Activated CD8-positive, alpha-beta T cell treated with anti-CD3 and anti-CD28 coated beads, Interleukin-2, amount 10 ng/mL, durations not matched to agents 7 days and 5 days (primary cell): ENCODE measurements at places on chromosomes 2 and 18. TPM values are rescaled to one million over a fixed set of nuclear protein-coding genes. Genes with fewer than 3 reads are reported as not detected.

DNA sequence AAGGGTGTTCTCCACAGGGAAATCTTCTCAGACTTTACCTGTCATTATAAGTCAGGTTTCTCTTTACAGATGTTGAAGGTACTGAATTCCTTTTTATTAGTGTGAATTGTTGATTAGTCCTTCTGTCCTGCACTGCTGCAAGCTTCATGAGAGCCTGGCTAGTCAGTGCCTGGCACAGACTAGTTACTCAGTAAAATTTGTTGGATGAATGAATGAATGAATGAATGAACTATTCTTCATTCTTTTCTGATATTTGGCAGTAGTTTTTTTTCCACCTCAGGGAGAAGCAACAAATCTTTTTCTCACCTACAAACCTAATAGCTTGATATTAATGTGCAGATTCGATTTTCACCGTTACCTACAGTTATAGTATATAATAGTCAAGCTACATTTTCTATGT, 64.3 kb downstream of the ACVR2A start:
- no peak overlapping the region for H3K27ac ChIP-seq
- no peak for DNase-seq
- H3K4me3 ChIP-seq = no peak overlapping the region
- H3K27me3 ChIP-seq = no peaks in the 10 kb centered on the region

GRCh38 chr2:196821195-196821594, 12.0 kb upstream of the C2orf66 start:
- DNase-seq = no peak
- no peak overlapping the region for H3K27ac ChIP-seq
- H3K4me3 ChIP-seq = no peak overlapping the region
- peaks cover 8% of the 10 kb centered on the region for H3K27me3 ChIP-seq

GRCh38 chr2:119683713-119684443, 4.9 kb downstream of the TMEM177 start:
- no peak overlapping the region for H3K27ac ChIP-seq
- H3K4me3 ChIP-seq = no peak overlapping the region
- H3K4me1 ChIP-seq = peaks cover 18% of the 10 kb centered on the region
- peaks cover 4% of the 10 kb centered on the region for H3K36me3 ChIP-seq

GRCh38 chr2:121376535-121377250, 91.7 kb upstream of the TFCP2L1 start:
- H3K36me3 ChIP-seq = peaks cover 49% of the 10 kb centered on the region

DNA sequence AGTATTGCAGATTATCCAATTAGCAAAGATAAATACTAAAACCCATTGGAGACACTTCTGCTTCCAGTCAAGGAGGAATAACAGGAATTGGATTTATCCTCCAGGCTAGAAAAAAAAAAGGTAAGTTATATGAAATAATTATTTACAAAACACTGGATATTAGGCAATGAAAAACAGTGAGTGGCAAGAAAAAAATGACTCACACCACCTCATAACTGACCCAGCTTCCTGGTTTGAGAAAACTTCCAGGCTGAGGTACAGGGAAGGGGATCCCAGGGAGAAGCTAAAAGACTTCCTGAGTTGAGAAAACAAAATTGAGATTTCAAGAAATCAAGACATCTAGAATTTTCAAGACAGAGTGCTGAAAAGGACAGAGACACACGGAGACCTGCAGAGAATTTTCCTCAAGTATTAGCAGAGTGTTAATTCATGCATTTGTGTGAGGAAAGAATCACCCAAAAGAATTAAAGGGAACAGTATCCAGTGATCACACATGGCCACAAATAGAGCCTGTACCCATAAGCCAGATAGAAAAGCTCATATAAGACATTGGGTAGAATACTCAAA, 17.4 kb downstream of the SRD5A2 start:
- no peak overlapping the region for H3K27ac ChIP-seq
- H3K4me1 ChIP-seq = no peaks in the 10 kb centered on the region
- no peak for DNase-seq
- no peak overlapping the region for H3K4me3 ChIP-seq
- no peaks in the 10 kb centered on the region for H3K36me3 ChIP-seq

- H3K27ac ChIP-seq = peak overlapping the region; percentile 15
- DNase-seq = peak; percentile 72
- H3K36me3 ChIP-seq = no peaks in the 10 kb centered on the region
- peaks cover 3% of the 10 kb centered on the region for H3K4me1 ChIP-seq
- H3K4me3 ChIP-seq = peak overlapping the region; percentile 46
These were observed 17.6 kb upstream of the BOK start for GRCh38 chr2:241540771-241541561.

DNA sequence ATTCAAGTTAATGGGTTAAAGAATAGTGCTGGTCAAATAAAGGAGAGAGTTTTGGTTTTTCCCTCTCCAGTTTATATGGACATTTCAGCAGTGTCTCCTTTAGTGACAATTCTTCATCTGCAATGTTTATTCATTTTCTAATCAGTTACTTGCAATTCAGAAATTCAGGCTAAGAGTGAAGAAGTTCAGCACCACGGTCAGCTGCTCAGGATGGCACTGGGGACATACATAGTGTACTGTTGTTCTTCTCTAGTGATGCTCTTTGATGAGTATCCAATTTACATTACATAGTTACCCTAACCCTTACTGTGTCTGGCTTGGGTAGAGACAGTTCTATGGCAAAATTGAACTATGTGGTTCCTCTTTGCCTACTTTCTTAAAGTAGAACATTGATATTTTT, 412.7 kb downstream of the CNTNAP5 start:
- H3K27ac ChIP-seq = no peak overlapping the region
- no peaks in the 10 kb centered on the region for H3K4me1 ChIP-seq
- H3K27me3 ChIP-seq = no peaks in the 10 kb centered on the region

DNA sequence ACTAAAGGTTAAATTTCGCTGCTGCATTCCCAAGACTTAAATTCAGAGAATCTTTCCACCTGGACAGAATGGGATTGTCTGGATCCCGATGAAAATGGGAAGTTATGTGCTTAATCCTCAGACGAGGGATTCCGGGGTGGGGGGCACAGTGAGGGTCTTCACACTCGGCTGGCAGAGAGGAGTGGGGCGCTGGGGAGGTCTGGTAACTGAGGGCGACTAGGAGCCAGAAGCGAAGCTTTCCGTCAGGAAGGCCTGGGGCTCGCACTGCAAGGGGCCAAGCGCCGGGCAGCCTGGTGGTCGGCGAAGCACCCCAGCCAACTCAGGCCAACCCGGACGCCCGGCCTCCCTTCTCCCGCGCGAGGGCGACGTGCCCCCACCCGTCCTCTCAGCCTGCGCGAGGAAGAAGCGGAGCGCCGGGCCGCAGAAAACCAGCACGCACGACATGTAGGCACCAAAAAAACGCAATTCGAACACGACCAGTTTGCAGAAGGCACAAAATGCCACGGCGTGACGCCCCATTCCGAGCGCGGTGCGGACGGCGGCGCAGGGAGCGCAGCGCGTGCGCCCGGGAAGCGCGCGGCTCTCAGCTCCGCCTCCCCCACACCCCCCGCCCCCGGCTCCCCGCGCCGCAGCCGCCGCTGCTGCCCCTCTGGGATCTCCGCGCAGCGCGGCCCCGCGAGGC, 188.1 kb downstream of the ZEB2 start:
- H3K36me3 ChIP-seq = peaks cover 19% of the 10 kb centered on the region
- H3K27ac ChIP-seq = peak overlapping the region; percentile 95
- peak; percentile 77 for DNase-seq
- H3K27me3 ChIP-seq = no peaks in the 10 kb centered on the region

DNA sequence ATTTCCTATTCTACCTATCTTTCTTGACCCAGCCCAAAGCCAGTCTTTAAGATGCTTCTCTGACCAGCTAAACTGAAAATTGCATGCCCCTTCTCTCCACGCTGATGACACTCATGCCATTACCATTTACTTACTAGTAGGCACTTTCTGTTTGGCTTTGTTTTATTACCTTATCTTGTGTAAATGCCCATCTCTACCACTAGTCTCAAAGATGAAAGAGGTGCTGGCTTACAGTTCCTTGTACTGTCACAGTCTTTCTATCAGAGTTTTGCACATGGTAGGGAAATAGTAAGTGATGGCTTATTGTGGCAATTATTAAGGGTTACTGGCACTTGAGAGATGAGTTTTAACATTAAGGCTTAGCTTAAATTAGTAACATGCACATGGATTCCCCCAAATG, 352.1 kb downstream of the RBM43 start:
- no peaks in the 10 kb centered on the region for H3K27me3 ChIP-seq
- no peaks in the 10 kb centered on the region for H3K4me1 ChIP-seq
- H3K36me3 ChIP-seq = no peaks in the 10 kb centered on the region
- H3K4me3 ChIP-seq = no peak overlapping the region

GRCh38 chr2:59073286-59073685, 832.2 kb upstream of the FANCL start:
- no peaks in the 10 kb centered on the region for H3K4me1 ChIP-seq

DNA sequence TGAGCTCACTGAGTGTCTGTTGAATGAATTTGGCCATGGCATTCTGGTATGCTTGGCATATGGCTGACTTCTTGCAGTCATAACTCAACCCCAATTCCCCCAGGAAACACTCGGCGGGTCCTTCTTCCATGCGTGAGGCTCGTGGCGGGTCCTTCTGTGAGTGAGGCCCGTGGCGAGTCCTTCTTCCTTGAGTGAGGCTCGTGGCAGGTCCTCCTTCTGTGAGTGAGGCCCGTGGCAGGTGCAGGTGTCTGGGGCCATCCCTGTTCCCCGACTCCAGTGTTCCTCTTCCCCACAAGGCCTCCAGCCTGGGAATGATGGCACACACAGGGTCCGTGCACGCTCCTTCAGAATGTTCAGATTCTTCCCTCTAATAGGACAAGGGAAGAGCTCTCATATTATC, 169.0 kb downstream of the EIPR1 start:
- peaks cover 4% of the 10 kb centered on the region for H3K36me3 ChIP-seq
- DNase-seq = no peak
- no peak overlapping the region for H3K27ac ChIP-seq
- no peak overlapping the region for H3K4me3 ChIP-seq

- no peaks in the 10 kb centered on the region for H3K27me3 ChIP-seq
- H3K4me3 ChIP-seq = no peak overlapping the region
- no peaks in the 10 kb centered on the region for H3K4me1 ChIP-seq
- no peak overlapping the region for H3K27ac ChIP-seq
These were observed 146.4 kb downstream of the DAW1 start for GRCh38 chr2:228017784-228018183.

GRCh38 chr2:170701011-170701410, 14.1 kb upstream of the SP5 start:
- DNase-seq = no peak
- H3K27ac ChIP-seq = no peak overlapping the region
- H3K4me1 ChIP-seq = no peaks in the 10 kb centered on the region
- peaks cover 23% of the 10 kb centered on the region for H3K27me3 ChIP-seq

DNA sequence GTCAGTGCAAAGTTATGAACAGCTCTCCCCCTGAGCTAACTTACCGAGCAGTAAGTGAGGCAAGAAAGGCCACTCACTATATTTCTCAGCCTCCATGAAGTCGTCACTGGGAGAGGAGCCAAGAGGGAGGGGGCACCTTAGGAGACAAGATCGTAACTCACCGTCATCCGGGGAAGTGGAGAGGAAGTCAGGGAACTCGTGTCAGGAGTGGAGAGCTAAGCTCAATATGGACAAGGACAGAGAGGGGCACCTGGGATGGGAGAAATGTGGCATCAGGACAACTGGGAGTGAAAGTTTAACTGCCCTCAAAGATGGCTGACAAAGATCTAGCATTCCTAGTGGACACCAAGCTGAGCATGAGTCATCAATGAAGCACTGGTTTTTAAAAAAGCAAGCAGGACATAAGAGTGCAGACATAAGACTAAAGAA, 37.1 kb downstream of the BCL11A start:
- peaks cover 6% of the 10 kb centered on the region for H3K4me1 ChIP-seq
- DNase-seq = no peak
- H3K27ac ChIP-seq = no peak overlapping the region
- H3K27me3 ChIP-seq = peaks cover 25% of the 10 kb centered on the region
- no peaks in the 10 kb centered on the region for H3K36me3 ChIP-seq
- H3K4me3 ChIP-seq = no peak overlapping the region

GRCh38 chr18:42530276-42530675, 575.2 kb downstream of the PIK3C3 start:
- no peaks in the 10 kb centered on the region for H3K4me1 ChIP-seq
- H3K27me3 ChIP-seq = no peaks in the 10 kb centered on the region
- DNase-seq = no peak
- no peak overlapping the region for H3K27ac ChIP-seq
- H3K36me3 ChIP-seq = no peaks in the 10 kb centered on the region

DNA sequence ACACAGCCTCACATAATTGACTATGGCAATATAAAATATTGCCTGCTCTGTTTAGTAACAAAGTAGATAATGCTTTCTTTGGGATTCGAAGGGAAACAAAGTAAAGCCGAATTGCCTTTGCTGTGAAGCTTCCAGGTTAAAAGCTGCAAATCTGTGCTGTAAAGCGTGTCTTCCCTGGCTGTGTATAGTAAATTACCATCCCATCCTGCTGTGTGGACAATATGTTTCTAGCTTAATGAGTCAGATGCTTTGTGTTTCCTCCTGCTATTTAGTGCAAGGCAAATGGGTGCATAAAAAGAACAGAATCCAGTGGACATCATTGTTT, 265.1 kb downstream of the SOCS6 start:
- H3K27me3 ChIP-seq = no peaks in the 10 kb centered on the region
- no peak for DNase-seq
- no peaks in the 10 kb centered on the region for H3K36me3 ChIP-seq
- no peak overlapping the region for H3K4me3 ChIP-seq

DNA sequence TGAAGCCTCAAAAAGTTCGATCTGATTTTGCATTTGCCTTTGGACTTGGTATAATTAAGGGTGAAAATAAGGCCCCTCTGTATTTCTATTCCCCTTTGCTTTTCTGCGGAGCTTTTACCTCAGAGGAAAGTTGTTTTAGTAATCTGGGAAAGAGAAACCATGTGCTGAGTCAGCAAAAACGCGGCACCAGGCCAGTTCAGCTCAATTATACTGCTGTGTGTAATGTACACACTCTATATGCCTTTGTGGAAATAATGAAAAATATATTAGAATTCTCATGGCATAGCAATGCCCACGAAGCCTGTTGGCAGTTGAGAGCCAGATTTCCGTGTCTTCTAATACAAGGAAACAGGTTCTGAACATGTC, 161.9 kb upstream of the SIX2 start:
- no peaks in the 10 kb centered on the region for H3K36me3 ChIP-seq
- H3K4me1 ChIP-seq = peaks cover 8% of the 10 kb centered on the region
- H3K27ac ChIP-seq = no peak overlapping the region

- no peaks in the 10 kb centered on the region for H3K27me3 ChIP-seq
- no peak for DNase-seq
- no peaks in the 10 kb centered on the region for H3K4me1 ChIP-seq
- H3K36me3 ChIP-seq = no peaks in the 10 kb centered on the region
- H3K4me3 ChIP-seq = no peak overlapping the region
These were observed 285.8 kb downstream of the C1D start for GRCh38 chr2:67777010-67777409.

The DLGAP1 gene
- total RNA-seq = not detected

The CPLX4 gene
- not detected for total RNA-seq

The NEU4 gene
- total RNA-seq = 0.45 TPM

The SANBR gene
- total RNA-seq = 8.9 TPM

The PLB1 gene
- total RNA-seq = 1.0 TPM

The ABCG5 gene
- total RNA-seq = not detected

The VWC2L gene
- not detected for total RNA-seq

The CENPO gene
- total RNA-seq = 56.1 TPM
